CD4-positive, alpha-beta T cell treated with Interleukin-2 at 100 ng/mL for 4 hours (primary cell): ENCODE measurements at places on chromosomes 7 and 10.

DNA sequence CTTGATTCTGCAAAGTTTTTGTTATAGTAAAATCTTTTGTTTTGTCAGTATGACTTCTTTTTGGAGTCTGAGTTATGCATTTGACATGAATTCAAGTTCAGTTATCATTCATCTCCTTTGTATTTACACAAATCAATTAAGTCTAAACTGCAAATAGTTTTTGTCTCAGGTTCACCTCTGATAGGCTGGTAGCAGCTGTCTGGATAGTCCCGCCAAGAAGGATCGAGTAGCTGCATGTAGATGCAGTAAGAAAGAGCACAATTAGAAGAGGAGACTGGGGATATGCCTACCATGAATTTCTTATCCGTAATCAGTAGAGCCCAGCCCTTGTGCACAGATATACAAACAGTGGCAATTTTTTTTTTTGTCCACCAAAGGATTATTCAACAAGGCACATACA is 392.5 kb upstream of the ETV1 start:
- no peak for DNase-seq

GRCh38 chr10:129942391-129942790 is 21.7 kb downstream of the EBF3 start:
- no peak for DNase-seq

DNA sequence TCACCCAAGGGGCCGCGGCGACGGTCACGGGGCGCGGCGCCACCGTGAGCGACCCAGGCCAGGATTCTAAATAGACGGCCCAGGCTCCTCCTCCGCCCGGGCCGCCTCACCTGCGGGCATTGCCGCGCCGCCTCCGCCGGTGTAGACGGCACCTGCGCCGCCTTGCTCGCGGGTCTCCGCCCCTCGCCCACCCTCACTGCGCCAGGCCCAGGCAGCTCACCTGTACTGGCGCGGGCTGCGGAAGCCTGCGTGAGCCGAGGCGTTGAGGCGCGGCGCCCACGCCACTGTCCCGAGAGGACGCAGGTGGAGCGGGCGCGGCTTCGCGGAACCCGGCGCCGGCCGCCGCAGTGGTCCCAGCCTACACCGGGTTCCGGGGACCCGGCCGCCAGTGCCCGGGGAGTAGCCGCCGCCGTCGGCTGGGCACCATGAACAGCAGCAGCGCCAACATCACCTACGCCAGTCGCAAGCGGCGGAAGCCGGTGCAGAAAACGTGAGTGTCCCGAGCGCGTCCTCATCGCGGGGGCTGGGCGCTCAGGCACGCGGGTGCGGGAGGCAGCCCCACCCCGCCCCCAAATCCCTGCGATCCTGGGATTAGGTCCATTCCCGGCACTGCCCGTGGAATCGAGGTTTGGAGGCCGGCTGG is 509 bp downstream of the AHR start:
- DNase-seq, result peak; percentile 57

- DNase-seq, result no peak
Measured at GRCh38 chr10:10977226-10977956, 40.3 kb upstream of the CELF2 start.

DNA sequence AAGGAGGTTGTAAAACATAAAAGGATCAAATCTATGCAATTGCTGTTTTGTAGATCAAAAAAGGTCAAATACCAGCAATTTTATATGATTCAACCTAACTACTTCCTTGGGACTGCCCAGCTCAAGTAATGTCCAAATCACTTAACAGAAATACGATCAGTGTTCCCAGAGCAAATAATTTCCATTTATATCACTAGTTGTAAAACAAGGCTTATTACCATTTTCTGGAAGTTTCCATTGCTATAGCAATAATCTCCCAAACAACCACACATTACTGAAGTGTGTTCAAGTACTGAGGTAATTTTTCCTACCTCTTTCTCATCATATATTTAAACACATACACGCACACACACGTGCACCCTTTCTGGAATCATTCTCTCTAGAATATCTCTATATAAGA is 123.3 kb downstream of the NRCAM start:
- no peak for DNase-seq

DNA sequence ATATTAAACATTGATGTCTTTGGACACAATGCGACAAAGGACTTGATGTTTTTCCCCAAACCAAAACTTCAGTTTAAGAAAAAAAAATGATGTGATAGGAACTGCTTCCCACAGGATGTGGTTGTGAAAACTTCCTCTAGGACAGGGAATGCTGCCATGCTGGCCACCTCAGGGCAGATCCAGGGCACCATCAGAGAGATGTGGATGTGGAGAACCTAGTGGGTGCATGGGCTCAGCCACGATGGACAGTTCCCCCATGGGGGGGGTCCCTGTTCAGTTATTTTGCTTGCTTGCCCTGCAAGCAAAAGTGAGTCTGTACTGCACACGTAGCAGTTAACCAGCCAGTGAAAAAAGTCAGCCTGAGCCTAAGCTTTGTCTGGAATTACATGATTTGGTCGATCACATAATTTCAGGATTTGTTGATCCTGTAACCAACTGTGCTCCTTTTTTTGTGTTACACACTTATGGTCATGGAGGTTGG is 36.3 kb downstream of the LAMB4 start:
- DNase-seq, result no peak

GRCh38 chr10:128979405-128979804 is 487.6 kb upstream of the MGMT start:
- DNase-seq, result no peak

DNA sequence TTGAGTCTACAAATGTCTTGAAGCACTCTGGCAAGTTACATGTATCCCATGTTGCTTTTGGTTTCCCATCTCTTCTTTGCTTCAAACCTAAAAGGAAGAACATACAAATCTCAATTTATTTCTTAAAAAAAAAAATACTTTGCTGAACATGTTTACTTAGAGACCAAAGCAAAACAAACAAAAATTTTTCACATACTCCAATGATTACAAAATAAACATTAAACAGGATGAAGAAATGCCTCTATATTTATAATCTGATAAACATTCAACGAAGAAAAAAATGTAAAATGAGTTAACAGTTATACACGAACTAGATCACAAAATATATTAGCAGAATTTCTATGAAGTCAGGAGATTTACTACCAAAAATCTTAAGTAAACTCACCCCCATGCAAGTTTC is 31.3 kb downstream of the FAM204A start:
- no peak for DNase-seq

- no peak for DNase-seq
Measured at GRCh38 chr7:104908636-104909035, 105.4 kb upstream of the KMT2E start.

DNA sequence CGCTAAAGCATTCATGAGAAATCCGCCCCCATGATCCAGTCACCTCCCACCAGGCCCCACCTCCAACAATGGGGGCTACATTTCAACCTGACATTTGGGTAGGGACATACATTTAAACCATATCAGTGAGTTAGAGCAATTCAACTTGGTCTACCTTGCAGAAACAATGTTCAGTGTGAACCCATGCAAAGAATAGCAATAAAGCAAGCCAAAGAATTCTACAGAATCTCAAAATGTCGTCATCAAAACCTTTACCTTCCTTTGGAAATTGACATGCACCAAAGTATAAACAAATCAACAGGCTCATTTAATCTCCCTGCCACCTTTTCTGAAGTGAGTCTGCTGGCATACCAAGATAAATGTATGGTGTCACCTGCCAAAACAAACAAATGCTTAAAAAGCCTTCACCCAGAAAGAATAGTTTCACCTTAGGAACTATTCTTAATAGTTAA is 68.8 kb upstream of the ABLIM1 start:
- DNase-seq, result no peak

- no peak for DNase-seq
Measured at GRCh38 chr10:70254778-70255328, 21.6 kb upstream of the PPA1 start.

GRCh38 chr7:104111271-104111670 is 96.5 kb downstream of the ORC5 start:
- DNase-seq, result no peak

DNA sequence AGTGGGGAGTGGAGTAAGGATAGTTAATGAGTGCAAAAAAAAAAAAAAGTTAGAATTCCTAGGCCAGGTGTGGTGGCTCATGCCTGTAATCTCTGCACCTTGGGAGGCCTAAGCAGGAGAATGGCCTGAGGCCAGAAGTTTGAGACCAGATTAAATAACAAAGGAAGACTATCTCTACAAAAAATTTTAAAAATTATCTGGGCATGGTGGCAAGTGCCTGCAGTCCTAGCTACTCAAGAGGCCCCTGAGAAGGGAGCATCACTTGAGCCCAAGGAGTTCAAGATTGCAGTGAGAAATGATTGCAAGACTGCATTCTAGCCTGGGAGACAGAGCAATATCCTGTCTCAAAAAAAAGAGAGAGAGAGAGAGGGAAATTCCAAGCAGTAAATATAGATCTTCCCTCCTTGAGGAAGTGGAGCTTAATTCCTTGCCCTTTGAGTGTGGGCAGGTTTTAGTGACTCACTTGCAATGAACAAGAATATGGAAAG is 19.5 kb upstream of the CSTF2T start:
- DNase-seq, result no peak

DNA sequence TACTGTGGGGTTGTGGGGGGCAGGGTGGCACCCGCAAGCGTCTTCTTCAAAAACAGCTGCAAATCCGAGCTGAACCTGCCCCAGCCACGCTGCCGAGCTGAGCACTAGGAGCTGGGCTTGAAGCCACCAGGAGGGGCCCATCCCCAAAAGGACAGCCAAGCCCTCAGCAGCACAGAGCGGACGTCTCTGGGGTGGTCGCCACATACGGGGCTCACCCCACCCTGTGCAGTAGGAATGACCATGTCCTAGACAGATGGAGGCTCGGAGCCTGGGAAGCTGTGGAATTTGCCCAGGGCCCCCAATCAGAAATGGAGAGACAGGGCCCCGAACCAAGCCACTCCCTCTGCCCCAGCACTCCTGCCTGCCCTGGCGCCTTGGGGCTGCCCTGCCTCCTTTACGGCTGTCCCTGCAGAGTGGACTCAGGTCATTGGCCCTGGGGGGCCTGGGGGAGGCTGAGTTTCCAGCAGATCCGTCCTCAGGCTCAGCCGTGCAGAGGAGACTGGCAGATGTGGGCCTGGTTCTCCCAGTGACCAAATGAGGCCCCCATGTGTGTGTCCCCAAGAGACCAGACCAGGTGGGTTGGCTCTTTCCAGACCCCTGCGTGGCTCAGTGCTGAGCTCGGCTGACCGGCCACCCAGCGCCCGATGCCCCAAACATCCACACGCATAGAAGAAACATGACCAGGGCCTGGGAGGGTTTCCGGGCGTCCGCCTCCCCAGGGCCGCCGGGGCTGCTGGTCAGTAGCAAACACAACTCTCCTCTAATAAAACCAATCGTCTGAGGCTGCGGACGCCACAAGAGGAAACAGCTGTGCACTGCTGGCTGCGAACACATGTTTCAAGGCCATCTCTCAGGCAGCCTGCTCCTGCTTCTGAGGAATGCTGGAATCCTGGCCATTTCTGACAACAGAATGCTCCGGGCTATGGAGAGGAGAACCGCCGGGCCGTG is 54.9 kb downstream of the PDGFA start:
- DNase-seq, result no peak

DNA sequence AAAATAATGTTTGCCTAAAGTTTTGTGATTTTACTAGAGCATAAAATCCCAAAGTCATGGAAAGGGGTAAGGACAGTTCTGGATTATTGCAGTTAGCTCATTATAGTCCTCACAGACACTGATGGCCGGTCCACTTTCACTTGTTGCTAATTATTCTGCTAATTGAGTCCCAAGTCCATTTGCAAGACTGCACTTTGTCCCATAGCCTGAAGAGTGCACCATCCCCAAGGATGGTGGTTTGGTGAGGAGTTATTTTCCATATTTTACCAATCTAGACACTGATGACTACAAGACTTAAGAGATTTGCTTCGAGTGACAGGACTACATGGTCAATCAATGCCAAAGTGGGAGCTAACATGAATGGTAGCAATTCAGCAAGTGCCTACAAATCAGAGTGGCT is 181.8 kb upstream of the CACNA2D1 start:
- DNase-seq, result no peak

- no peak for DNase-seq
Measured at GRCh38 chr10:33382216-33382600, 47.7 kb upstream of the NRP1 start.

GRCh38 chr10:62399211-62399610 is 25.0 kb downstream of the ZNF365 start:
- no peak for DNase-seq

GRCh38 chr10:111130471-111130870 is 53.6 kb downstream of the ADRA2A start:
- DNase-seq, result no peak

DNA sequence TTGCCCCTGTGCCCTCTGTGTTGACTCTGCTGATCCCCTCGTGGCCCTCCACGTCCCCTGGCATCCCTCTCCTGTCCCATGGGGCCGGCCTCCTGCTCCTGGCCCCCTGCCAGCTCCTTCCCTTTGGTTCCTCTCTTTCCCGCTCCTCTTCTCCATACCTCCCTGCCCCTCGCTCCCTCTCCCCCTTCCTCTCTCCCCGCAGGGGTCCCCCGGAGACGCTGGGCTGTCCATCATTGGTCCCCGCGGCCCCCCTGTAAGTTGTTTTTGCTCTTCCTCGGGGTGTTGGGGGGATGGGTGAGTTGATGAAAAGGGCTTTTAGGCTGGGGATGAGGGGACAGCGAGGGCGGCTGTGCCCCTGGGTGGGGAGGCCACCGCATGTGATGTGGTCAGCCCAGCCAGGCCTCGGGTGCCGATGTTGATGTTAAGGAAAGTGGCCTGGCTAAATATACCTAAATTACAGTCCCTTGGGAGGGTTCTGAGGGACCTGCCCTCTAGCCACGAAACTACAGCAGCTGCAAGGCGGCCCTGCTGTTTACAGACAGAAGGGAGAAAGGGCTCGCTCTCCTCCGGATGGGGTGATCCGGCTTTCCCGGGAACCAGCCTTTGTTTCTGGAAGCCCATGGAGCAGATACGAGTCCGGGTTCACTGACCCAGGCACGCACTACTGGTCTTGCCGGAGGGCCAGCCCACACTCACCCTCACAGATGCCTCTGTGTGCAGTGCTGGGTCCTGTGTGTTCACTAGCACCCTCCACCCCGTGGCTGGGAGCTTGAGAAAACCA is 78.8 kb downstream of the COL13A1 start:
- no peak for DNase-seq

GRCh38 chr7:77235276-77235675 is 35.7 kb upstream of the FGL2 start:
- no peak for DNase-seq

GRCh38 chr7:65966146-65966545 is 15.9 kb downstream of the GUSB start:
- DNase-seq, result no peak

GRCh38 chr7:29013082-29013695 is 55.1 kb upstream of the TRIL start:
- no peak for DNase-seq

- no peak for DNase-seq
Measured at GRCh38 chr7:25014756-25015155, 34.8 kb upstream of the OSBPL3 start.

GRCh38 chr7:148402159-148402558 is 188.4 kb upstream of the C7orf33 start:
- no peak for DNase-seq
